AG10803 (cell line): ENCODE measurements at places on chromosomes 3 and 15.

DNA sequence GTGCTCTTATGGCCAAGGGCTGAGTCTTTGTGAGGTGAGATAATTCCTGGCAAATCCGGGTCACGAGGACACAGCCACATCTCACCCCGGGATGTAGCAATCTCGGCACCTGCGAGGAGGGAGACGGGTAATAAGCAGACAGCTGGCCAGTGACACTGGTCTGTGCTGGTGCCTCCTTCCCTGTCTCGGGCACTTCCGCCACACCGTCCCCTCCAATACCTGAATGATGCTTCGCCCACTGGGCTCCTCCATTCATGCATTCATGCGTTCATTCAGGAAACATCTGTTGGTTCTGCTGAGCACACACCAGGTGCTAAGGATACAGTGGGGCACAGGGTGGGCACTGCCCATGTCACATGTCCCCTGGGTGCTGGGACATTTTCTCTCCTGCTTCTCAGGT, 60.1 kb downstream of the ATP10A start:
- DNase-seq: no peak

- no peak for DNase-seq
Observed at GRCh38 chr3:67706934-67707333, 52.5 kb upstream of the SUCLG2 start.

DNA sequence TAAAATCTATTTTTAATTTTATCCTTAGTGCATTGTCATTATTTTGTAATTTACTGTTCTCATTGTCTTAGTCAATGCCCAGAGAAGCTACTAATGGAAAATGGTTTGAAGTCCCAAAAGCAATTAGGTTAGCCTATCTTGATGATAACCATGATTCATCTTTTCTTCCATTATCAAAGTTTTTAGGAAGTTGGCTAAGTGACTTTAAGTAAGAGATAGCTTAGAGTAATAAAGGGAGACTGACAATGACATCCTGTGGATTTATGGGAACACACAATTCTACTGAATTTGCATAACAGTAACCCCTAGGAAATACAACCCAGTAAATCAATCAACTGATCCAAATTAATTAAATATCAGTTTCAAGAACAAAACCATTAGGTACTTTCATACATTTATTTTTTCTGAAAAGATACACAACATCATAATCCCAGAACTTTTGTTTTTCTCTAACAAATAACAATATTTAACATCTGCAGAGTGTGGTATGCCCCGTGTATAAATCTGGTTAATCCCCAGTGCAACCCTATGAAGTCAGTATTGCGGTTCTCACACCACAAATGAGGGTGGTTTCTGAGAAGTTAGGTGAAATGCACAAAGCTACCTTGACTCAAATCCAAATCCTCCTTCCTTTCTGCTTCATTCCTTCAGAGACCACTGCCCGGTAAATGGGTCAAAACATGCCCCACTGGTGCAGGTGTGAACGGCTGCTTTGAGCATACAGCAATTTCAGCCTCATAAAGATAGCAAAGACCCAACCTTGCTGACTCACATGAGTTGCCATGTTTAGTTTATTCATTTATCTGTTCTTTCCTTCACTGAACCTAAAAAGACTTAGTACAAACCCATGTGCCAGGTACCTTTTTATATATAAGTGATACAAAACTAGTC, 202.1 kb downstream of the TBL1XR1 start:
- DNase-seq: no peak

GRCh38 chr3:52811452-52812011, 16.9 kb downstream of the ITIH3 start:
- no peak for DNase-seq

DNA sequence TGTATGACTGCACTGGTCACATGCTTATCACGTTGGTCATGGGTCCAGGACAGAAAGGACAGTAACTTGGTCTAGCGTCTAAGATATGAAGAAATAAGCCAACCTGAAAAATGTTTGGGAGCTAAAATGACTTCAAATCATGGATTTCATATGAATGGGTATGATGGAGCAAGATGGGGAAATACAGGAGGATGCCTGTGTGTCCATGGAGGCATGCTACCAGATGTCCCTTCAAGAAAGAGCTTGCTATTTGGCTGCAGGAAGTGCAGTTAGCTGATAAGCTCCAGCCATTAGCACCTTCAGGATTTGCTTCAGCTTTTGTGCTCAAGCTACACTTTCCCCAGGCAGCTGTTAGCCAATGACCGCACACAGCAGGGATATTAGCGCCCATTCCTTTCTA, 164.6 kb upstream of the THBS1 start:
- no peak for DNase-seq

- no peak for DNase-seq
Observed at GRCh38 chr3:52681596-52681995, 4.1 kb downstream of the PBRM1 start.

DNA sequence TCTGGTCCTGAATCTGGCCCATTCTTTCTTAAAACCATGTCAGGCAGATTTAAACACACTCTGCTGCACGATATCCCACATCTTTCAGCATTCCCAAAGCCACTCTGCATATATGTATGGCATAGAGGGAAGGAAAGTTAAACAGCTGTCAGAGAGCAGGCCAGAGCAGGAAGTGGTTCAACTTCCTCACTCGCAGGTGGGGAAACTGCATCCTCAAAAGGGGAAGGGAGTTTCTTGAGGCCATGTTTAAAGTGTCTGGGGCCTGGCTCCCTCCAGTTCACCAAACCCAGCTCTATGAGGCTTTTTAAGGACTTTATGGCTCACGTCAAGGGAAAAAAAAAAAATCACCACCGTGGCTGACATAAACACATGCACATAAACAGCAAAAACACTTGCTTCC, 123.1 kb downstream of the OPA1 start:
- DNase-seq: no peak

- no peak for DNase-seq
Observed at GRCh38 chr15:47404877-47405276, 312.4 kb upstream of the SEMA6D start.

DNA sequence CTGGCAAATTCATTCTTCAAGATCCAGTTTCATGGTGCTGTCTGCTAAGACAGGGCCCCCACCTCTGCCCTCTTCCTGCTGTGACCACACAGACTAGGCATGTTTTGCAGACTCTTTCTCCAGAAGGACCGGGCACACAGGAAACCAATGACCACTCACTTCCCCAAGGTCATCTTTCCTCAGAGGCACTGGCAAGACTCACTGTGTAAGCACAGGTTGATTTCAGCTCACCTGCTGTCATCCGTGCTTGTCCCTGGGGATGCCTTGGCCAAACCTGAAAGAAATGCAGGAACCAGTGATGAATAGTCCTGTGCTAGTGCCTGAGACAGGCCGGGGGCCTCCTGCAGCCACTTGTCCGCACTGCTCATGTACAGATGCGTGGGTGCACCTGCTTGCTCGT, 33.5 kb downstream of the ALS2CL start:
- DNase-seq: no peak

- no peak for DNase-seq
Observed at GRCh38 chr3:142366434-142366833, 81.4 kb downstream of the XRN1 start.

- no peak for DNase-seq
Observed at GRCh38 chr3:123683505-123684154, 98.8 kb upstream of the HACD2 start.

DNA sequence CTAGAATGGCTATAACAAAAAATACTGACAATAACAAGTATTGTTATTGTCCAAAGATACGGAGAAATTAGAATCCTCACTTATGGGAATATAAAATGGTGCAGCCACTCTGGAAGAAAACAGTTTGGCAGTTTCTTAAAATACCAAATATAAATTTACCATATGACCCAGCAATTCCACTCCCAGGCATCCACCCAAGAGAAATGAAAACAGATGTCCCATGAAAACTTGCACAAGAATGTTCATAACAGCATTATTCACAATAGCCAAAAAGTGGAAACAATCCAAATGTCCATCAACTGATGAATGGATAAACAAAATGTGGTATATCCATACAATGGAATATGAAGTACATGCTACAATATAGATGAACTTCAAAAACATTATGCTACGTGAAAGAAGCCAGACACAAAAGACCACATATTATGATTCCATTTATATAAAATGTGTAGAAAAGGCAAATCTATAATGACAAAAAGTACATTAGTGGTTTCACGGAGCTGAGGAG, 9.4 kb downstream of the AAGAB start:
- peak; percentile 81 for DNase-seq

GRCh38 chr3:179081885-179082284, 10.3 kb upstream of the ZMAT3 start:
- DNase-seq: no peak

DNA sequence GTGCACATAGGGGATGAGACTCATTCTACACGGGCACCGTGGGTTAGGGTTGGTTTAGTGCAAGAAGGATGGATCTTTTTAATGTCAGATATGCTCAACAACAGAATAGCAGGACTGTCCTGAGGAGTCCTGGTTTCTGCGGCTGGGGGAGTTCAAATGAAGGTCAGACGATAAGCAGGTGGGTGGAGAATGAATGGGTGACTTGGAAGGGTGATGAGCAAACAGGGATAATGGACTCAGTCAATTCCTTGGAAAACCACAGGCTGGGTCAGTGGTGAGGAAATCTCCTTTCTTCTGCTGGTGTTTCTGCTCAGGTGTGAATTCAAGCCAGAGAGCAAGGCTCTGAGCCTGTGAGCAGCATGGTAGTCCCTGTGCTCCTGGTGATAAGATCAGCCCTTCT, 59.9 kb downstream of the MESD start:
- no peak for DNase-seq

GRCh38 chr3:182739619-182740018, 53.7 kb upstream of the ATP11B start:
- peak; percentile 2 for DNase-seq

- DNase-seq: no peak
Observed at GRCh38 chr3:126998728-126999127, 15.8 kb downstream of the PLXNA1 start.

DNA sequence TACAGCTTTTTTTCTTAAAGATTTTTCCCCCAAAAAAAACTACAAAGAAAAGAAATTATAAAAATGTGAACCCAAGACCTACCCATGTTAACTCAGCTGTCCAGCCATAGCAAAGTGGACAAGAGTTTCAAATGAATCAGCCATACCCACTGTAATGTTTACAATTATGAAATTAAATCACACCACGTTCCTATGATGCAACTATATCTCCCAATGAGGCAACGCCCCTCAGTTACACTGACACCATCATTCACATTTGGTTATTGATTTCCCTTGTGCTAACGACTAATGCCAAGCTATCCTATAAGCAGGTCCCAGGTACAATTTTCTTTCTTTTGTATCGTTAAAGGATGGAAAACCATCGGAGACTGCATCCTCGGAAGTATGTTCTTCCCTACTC, 115.1 kb upstream of the ICE2 start:
- no peak for DNase-seq

DNA sequence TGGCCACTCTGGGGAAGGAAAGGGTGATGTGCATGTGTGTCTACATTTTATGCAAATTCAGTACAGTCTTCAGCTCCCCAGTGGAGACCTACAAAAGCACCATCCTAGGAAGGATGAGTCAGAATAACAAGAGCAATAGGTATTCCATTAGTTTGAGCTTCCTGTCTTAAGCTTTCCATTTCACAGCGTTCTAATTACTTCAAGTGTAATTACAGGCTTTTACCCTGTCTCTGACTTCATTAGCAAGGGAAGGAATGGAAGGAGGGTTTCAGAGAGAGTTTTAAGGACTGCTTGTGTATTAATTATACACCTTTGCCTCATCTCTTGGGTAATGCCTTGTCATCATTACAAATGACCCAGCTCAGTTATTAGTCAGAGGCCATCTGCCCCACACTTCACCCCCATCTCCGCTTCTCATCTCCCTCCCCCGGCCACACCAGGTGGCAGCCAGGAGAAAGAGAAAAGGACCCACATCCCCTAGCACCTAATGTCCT, 202.8 kb upstream of the MRPL3 start:
- no peak for DNase-seq

GRCh38 chr3:60266444-60266843, 984.8 kb downstream of the FHIT start:
- no peak for DNase-seq

DNA sequence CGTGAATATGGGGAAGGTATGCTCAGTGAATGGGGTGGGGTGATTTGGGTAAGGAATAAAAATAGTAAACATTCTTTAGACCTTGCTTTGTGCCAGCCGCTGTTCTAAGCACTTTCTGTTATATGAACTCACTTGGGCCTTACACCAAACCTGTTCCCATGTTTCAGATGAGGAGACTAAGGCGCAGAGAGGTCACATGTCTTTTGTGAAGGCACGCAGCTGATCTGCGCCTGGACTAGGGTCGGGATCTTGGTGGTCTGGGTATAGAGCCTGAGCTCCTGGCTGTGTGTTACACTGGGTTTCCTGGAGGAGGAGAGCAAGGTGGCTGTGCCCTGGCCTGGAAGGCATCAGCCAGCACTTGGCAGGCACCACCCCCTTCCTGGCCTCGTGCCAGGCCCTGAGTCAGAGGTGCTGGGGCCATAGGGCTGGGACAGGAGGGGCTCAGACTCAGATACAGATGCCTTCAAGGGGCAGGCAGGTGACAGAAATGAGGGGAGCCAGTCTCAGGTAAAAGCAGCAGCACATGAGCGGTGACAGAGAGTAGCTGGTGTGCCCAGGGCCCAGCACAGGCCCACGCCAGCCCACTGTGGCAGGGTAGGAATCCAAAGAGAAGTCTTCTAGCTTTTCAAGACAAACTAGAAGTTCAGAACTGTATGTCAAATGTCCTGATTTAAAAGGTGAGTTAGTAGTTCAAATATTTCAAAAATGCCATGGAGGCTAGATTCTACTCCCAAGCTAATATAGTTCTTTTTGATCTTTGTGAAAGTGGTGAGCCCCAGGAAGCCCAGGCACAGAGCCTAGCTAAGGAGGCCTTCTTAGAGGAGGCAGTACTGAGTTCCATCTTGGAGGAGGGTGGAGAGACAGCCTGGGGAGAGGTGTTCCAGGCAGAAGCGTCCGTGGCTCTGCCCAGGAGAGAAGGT, 83.1 kb downstream of the DNAJB8 start:
- DNase-seq: peak; percentile 41

DNA sequence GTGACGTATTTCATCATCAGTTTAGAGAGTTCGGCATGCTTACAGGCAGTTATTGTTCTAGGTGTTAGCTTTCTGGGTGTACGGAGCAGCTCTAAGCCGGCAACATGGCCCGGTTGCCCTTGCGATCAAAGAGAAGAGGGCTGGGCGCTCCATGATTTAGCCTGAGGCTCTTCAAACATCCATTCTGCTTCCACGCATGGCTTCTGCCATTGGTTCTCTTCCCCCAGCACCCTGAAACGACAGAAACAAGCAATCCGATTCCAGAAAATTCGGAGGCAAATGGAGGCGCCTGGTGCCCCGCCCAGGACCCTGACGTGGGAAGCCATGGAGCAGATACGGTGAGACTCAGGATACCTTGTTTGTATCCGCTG, 574 bp downstream of the NGRN start:
- DNase-seq: no peak

DNA sequence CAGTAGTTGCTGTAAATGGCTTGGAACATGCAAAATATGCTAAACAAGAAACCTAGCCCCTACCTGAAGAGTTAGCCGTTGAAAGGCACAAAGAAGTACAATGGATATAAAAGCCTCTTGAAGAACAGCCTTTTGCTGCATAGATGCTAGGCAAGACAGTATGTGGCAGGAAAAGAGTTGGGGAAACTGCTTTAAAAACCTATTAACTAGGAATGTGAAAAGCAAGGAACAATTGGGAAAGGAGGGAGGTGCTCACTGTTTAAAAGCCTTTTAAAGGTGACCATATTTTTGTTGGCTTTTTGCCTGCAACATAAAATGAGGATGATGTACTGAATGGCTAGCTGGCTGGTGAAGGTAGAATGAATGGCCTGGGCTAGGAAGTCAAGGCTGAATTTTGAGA, 24.5 kb upstream of the SOX2 start:
- DNase-seq: no peak
